ENCODE measurements at places on chromosomes 11 and 22. TPM values are rescaled to one million over a fixed set of nuclear protein-coding genes. Genes with fewer than 3 reads are reported as not detected.

GRCh38 chr22:33114565-33114964 lies 56.4 kb upstream of the SYN3 start:
- no peak for DNase-seq

- DNase-seq: no peak
Observed at GRCh38 chr11:111259896-111260295, 14.4 kb downstream of the POU2AF2 start.

GRCh38 chr11:74326665-74327064 lies 15.2 kb upstream of the P4HA3 start:
- DNase-seq: no peak

- DNase-seq: no peak
Observed at GRCh38 chr22:28002863-28003565, 84.0 kb upstream of the PITPNB start.

GRCh38 chr11:93234602-93235207 lies 36.9 kb upstream of the SLC36A4 start:
- DNase-seq: peak; percentile 82

DNA sequence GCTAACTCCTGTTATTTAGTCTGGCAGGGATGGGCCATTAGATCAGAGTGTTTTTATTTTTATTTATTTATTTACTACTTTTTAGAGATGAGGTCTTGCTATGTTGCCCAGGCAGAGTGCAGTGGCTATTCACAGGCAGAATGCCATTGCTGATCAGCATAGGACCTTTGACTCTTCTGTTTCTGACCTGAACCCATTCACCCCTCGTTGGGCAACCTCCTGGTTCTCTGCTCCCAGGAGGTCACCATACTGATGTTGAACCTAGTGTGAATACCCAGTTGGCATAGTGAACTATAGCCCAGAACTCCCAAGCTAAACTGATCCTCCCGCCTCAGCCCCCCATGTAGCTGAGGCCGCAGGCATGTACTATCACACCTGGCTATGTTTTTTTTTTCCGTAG lies 16.5 kb upstream of the CECR2 start:
- no peak for DNase-seq

- DNase-seq: peak; percentile 43
Observed at GRCh38 chr11:11985954-11986949, 22.2 kb downstream of the DKK3 start.

DNA sequence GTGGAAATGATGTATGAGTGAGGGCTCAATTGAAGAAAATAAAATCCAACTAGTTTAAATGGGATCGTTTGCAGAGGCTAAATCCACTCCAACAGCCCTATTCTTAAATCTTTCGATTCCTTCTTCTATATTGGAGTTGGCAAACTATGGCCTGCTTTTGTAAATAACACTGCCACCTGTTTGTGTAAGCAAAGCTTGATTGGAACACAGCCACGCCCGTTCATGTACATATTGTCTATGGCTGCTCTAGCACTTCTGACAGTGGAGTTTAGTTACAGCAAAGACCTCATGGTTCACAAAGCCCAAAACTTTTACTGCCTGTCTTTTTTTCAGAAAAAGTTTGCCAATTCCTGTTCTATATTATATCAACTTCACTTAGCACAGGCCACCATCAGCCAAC lies 40.6 kb upstream of the RCN1 start:
- no peak for DNase-seq

GRCh38 chr22:24554313-24555164 lies at the start of gene GUCD1:
Gene GUCD1, minus strand, starts transcription at chr22:24555138. Its CDS starts 147 bp downstream, at chr22:24554991.
- no peak for DNase-seq

DNA sequence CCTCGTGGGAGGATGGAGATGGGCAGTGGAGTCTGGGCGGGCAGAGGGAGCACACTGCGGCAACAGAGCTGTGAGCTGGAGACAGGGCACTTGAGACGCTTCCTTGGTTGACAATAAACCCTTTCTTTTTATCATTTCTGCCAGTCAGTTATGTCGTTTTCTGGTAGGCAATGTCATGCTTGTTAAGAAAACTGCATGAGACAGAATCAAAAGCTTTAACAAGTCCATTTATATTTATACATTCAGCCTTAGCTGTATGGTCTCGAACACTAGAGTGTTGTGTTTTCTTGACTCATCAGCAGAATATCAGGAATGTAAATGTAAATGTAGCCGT lies 31.9 kb downstream of the PPFIA1 start:
- DNase-seq: no peak

GRCh38 chr11:106398502-106399075 lies 321.1 kb downstream of the AASDHPPT start:
- DNase-seq: no peak

GRCh38 chr11:61513143-61513765 lies 4.7 kb downstream of the LRRC10B start:
- DNase-seq: no peak

- no peak for DNase-seq
Observed at GRCh38 chr11:57158599-57158998, 23.2 kb upstream of the LRRC55 start.

GRCh38 chr11:1889224-1889930 lies 2.3 kb downstream of the PRR33 start:
- DNase-seq: no peak

GRAP2 gene
- 0.99 TPM for polyA plus RNA-seq

LRRC4C gene
- 4.5 TPM for polyA plus RNA-seq

KDM4E gene
- polyA plus RNA-seq: 0.20 TPM

GTPBP1 gene
- polyA plus RNA-seq: 33.1 TPM

PSMD13 gene
- polyA plus RNA-seq: 100 TPM

CYTH4 gene
- polyA plus RNA-seq: 4.4 TPM

MMP7 gene
- polyA plus RNA-seq: not detected

ZC3H7B gene
- polyA plus RNA-seq: 52.2 TPM

TAF10 gene
- 96.4 TPM for polyA plus RNA-seq

OR4D9 gene
- 0.03 TPM for polyA plus RNA-seq
